ENCODE measurements at places on chromosomes 5 and 9. TPM values are rescaled to one million over a fixed set of nuclear protein-coding genes. Genes with fewer than 3 reads are reported as not detected.

GRCh38 chr9:106830527-106831150 is 32.3 kb upstream of the ZNF462 start:
- H3K27me3 ChIP-seq: no peaks in the 10 kb centered on the region
- no peak overlapping the region for H3K4me3 ChIP-seq
- no peak overlapping the region for H3K27ac ChIP-seq
- no peak for DNase-seq
- no peaks in the 10 kb centered on the region for H3K36me3 ChIP-seq

GRCh38 chr9:112037281-112038016 is 137.6 kb downstream of the SUSD1 start:
- H3K4me1 ChIP-seq: no peaks in the 10 kb centered on the region
- no peak overlapping the region for H3K4me3 ChIP-seq
- H3K27ac ChIP-seq: no peak overlapping the region
- H3K36me3 ChIP-seq: no peaks in the 10 kb centered on the region

DNA sequence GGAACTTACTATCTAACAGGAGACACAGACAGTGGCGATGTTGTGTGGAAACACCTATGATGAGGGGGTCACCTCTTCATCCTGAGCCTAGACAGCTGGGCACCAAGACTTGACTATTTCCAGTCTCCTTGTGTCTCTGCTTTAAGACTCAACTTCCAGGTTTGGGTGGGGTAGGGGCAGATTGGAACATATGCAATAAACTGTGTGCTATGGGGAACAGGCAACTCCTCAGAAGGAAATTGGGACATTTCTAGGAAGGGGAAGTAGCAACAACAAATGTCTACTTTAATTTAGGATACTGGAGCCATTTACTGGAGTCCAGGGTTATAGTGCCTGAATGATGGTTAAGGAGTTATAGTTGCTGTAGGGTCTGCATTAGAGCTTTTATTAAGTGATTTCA is 57.3 kb downstream of the FGF18 start:
- H3K4me1 ChIP-seq: no peaks in the 10 kb centered on the region
- H3K27ac ChIP-seq: no peak overlapping the region
- H3K4me3 ChIP-seq: no peak overlapping the region
- H3K36me3 ChIP-seq: no peaks in the 10 kb centered on the region
- no peaks in the 10 kb centered on the region for H3K27me3 ChIP-seq

GRCh38 chr9:21591221-21592062 is 109.3 kb upstream of the IFNE start:
- H3K4me1 ChIP-seq: no peaks in the 10 kb centered on the region
- H3K27ac ChIP-seq: no peak overlapping the region
- H3K36me3 ChIP-seq: no peaks in the 10 kb centered on the region

- H3K36me3 ChIP-seq: no peaks in the 10 kb centered on the region
- no peaks in the 10 kb centered on the region for H3K4me1 ChIP-seq
- H3K4me3 ChIP-seq: no peak overlapping the region
- no peak overlapping the region for H3K27ac ChIP-seq
These were observed 6.5 kb downstream of the AGXT2 start for GRCh38 chr5:35041261-35041660.

- H3K27ac ChIP-seq: no peak overlapping the region
- peaks cover 24% of the 10 kb centered on the region for H3K4me1 ChIP-seq
- no peaks in the 10 kb centered on the region for H3K27me3 ChIP-seq
- no peak overlapping the region for H3K4me3 ChIP-seq
These were observed 61.7 kb downstream of the PRRT1B start for GRCh38 chr9:131606896-131607567.

DNA sequence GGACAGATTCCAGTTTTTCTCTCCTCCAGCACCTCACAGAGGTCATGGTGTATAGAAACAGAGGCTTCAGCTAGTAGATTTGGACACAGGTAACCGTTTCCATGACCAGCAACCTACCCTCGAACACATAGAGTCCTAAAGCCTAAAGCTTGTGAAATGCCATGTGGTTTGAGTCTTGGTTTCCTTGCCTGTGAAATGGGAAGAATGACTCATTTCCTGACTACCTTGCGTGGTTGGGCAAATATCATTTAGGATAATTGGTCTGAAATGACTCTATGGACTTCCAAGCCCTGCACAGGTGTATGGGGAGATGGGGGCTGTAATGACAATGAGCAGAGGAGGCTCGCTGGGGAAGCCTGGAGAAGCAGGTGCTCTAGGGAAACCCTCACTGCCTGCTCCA is 134.6 kb downstream of the TTLL11 start:
- H3K36me3 ChIP-seq: no peaks in the 10 kb centered on the region
- no peak overlapping the region for H3K27ac ChIP-seq
- H3K27me3 ChIP-seq: no peaks in the 10 kb centered on the region
- H3K4me3 ChIP-seq: no peak overlapping the region
- DNase-seq: no peak
- peaks cover 7% of the 10 kb centered on the region for H3K4me1 ChIP-seq

- no peak for DNase-seq
- no peaks in the 10 kb centered on the region for H3K36me3 ChIP-seq
- H3K27ac ChIP-seq: no peak overlapping the region
- H3K4me1 ChIP-seq: no peaks in the 10 kb centered on the region
- H3K27me3 ChIP-seq: no peaks in the 10 kb centered on the region
These were observed 35.0 kb upstream of the SLC6A3 start for GRCh38 chr5:1480217-1480616.

- H3K27me3 ChIP-seq: no peaks in the 10 kb centered on the region
- H3K36me3 ChIP-seq: no peaks in the 10 kb centered on the region
- DNase-seq: no peak
- H3K4me1 ChIP-seq: no peaks in the 10 kb centered on the region
These were observed 40.8 kb upstream of the GNPDA1 start for GRCh38 chr5:142053426-142054151.

- no peaks in the 10 kb centered on the region for H3K36me3 ChIP-seq
- H3K27me3 ChIP-seq: no peaks in the 10 kb centered on the region
- DNase-seq: no peak
- peaks cover 7% of the 10 kb centered on the region for H3K4me1 ChIP-seq
- no peak overlapping the region for H3K27ac ChIP-seq
These were observed 126.5 kb downstream of the MAST4 start for GRCh38 chr5:66722686-66723085.

DNA sequence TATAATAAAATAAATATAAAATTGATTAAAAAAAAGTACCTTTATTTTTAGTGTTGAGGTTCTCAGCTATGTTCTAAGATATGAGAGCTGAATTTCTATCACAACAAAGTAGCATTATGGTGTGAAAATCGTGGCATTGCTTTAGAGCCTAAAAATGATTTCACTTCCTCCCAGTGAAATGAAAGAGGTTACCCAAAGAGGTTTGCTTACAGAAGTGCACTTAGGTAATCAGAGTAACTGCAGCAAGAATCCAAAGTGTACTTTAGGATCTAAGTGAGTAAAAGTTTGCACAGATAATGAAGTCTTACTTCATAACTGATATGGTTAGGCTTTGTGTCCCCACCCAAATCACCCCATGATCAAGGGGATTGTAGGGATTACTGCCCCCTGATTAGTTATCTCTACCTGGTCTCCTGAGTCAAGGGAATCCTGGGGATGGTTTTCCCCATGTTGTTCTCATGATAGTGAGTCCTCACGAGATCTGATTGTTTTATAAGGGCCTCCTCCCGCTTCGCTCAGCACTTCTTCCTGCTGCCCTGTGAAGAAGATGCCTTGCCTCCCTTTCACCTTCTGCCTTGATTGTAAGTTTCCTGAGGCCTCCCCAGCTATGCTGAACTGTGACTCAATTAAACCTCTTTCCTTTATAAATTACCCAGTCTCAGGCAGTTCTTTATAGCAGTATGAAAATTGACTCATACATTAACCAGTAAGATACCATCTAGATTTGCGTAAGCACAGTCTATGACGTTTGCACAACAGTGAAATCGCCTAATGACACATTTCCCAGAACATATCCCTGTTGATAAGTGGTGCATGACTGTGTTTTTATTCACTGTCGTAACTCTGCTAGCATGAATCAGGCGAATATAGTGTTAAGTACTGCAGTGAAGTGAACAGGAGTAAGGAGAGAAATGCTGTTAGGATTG is 40.3 kb upstream of the LRRC70 start:
- H3K36me3 ChIP-seq: no peaks in the 10 kb centered on the region
- H3K27ac ChIP-seq: no peak overlapping the region
- no peaks in the 10 kb centered on the region for H3K4me1 ChIP-seq
- no peak for DNase-seq
- no peak overlapping the region for H3K4me3 ChIP-seq

Gene PCDHA8
- 0.72 TPM for total RNA-seq

- H3K36me3 ChIP-seq: no peaks in the 10 kb centered on the region
- no peak for DNase-seq
- H3K27ac ChIP-seq: no peak overlapping the region
- peaks cover 6% of the 10 kb centered on the region for H3K4me1 ChIP-seq
- H3K27me3 ChIP-seq: no peaks in the 10 kb centered on the region
These were observed 726 bp upstream of the PSMB7 start for GRCh38 chr9:124415852-124416484.

DNA sequence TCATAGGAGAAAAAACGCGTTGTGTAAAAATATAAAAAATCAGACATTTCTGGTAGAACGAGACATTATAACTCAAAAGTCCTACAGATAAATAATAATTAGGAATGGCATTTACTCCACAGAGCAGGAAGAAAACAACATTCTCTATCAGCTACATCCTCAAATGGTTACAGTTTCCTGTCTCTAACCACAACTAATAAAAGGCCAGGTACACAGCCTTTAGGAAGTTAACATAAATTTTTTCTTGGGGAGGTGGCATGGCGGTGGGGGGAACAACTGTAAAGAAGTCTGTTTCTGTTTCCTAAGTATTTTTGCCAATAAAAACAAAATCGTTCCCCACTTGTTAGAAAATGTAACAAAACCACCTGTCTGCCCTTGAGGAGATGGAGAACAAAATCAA is 44.5 kb downstream of the INSYN2B start:
- no peak overlapping the region for H3K4me3 ChIP-seq
- H3K36me3 ChIP-seq: no peaks in the 10 kb centered on the region
- no peak for DNase-seq
- no peaks in the 10 kb centered on the region for H3K4me1 ChIP-seq
- no peak overlapping the region for H3K27ac ChIP-seq

All from ovary (tissue), 10 donors.